Gastrocnemius medialis (tissue), 4 donors: ENCODE measurements at places on chromosomes 2 and 18.

- H3K27me3 ChIP-seq: peaks cover 28% of the 10 kb centered on the region
- H3K4me3 ChIP-seq: peak within 1 kb of the TSS; percentile 59
- DNase-seq: no peak
- no peaks in the 10 kb centered on the region for H3K36me3 ChIP-seq
- no peak within 1 kb of the TSS for H3K27ac ChIP-seq
- H3K4me1 ChIP-seq: no peaks in the 10 kb centered on the region
These were observed at the start of gene TYMS for GRCh38 chr18:657311-658000. Gene TYMS (plus strand): TSS chr18:657653. CDS start chr18:657743, 90 bp downstream.

- H3K4me1 ChIP-seq: no peaks in the 10 kb centered on the region
- H3K36me3 ChIP-seq: no peaks in the 10 kb centered on the region
- H3K27me3 ChIP-seq: no peaks in the 10 kb centered on the region
- no peak for DNase-seq
- H3K27ac ChIP-seq: no peak overlapping the region
These were observed 9.0 kb downstream of the ENOSF1 start for GRCh38 chr18:703213-703967.

- H3K36me3 ChIP-seq: no peaks in the 10 kb centered on the region
- DNase-seq: no peak
These were observed 39.5 kb downstream of the GLI2 start for GRCh38 chr2:120775194-120775593.

DNA sequence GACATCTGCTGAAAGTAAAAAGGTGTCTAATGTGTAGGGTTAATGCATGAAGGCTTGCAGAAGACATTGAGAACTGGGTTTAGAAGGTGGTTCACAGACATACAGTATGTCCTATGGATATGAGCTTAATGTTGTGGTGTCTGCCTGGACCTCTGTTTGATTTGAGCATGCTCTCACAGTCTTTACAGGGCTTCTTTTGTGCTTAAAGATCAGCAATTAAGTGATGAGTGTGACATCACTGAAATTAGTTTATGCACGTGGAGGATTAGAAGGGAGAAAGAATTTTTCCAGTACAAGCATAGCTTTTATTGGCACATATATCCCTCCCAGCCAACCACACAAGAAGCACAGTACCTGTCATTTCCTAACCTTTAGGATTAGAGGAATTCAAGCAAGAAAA, 367.5 kb upstream of the RAB12 start:
- no peaks in the 10 kb centered on the region for H3K4me1 ChIP-seq
- no peak overlapping the region for H3K27ac ChIP-seq
- no peak for DNase-seq

DNA sequence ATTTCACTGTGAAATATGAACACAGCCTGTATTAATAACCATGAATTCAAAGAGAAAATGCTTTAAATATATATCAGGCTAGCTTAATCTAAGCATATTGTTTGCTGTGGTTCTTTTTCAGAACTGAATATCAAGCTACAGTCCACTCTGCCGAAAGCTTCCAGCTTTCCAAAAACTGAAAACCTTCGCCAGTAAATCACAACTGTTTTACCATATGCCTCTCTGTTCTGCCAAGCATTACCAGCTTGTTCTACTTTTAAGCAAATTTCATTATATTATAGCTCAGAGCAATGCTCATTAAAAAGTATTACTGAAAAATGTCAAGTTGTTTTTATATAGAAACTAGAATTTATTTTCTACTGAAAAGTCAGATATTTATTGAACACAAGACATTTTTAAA, 277.4 kb downstream of the NRXN1 start:
- no peaks in the 10 kb centered on the region for H3K4me1 ChIP-seq
- DNase-seq: no peak
- H3K27ac ChIP-seq: no peak overlapping the region
- H3K36me3 ChIP-seq: no peaks in the 10 kb centered on the region

- H3K4me3 ChIP-seq: no peak overlapping the region
- no peak overlapping the region for H3K27ac ChIP-seq
- peaks cover 8% of the 10 kb centered on the region for H3K27me3 ChIP-seq
- DNase-seq: no peak
- H3K36me3 ChIP-seq: no peaks in the 10 kb centered on the region
- H3K4me1 ChIP-seq: no peaks in the 10 kb centered on the region
These were observed 5.9 kb upstream of the GRHL1 start for GRCh38 chr2:9945596-9945995.

- no peaks in the 10 kb centered on the region for H3K36me3 ChIP-seq
- H3K4me1 ChIP-seq: no peaks in the 10 kb centered on the region
- H3K27me3 ChIP-seq: no peaks in the 10 kb centered on the region
- H3K4me3 ChIP-seq: no peak overlapping the region
These were observed 262.9 kb downstream of the RDH14 start for GRCh38 chr2:18297534-18298058.

DNA sequence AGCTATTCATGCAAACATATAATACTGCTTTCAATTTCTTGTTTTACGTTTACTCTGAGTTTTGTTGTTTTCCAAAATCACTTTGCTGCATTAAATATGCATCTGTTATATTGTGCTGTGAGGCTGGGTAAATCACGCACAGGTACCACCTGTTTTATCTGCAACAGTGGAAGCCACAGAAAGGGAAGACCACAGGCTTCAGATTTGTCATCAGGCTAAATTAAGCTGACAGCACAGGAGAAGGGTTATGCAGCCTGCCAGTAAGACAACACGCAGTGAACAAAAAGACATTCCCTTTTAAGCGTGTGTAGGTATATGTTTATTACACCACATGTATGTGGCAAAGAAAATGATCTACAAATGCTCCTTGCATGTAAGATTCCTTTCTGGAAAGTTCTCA, 38.2 kb downstream of the ZNF516 start:
- no peaks in the 10 kb centered on the region for H3K36me3 ChIP-seq
- H3K27ac ChIP-seq: peak overlapping the region; percentile 92
- H3K4me3 ChIP-seq: no peak overlapping the region
- peak; percentile 47 for DNase-seq
- no peaks in the 10 kb centered on the region for H3K27me3 ChIP-seq
- H3K4me1 ChIP-seq: peaks cover 70% of the 10 kb centered on the region

- no peak for DNase-seq
- H3K4me1 ChIP-seq: no peaks in the 10 kb centered on the region
- no peaks in the 10 kb centered on the region for H3K27me3 ChIP-seq
These were observed 16.9 kb upstream of the MREG start for GRCh38 chr2:216030216-216030615.

- H3K27ac ChIP-seq: no peak overlapping the region
- no peak for DNase-seq
- H3K4me1 ChIP-seq: peaks cover 54% of the 10 kb centered on the region
- H3K4me3 ChIP-seq: no peak overlapping the region
- no peaks in the 10 kb centered on the region for H3K36me3 ChIP-seq
- no peaks in the 10 kb centered on the region for H3K27me3 ChIP-seq
These were observed 46.6 kb downstream of the PLCL1 start for GRCh38 chr2:197850882-197851450.

DNA sequence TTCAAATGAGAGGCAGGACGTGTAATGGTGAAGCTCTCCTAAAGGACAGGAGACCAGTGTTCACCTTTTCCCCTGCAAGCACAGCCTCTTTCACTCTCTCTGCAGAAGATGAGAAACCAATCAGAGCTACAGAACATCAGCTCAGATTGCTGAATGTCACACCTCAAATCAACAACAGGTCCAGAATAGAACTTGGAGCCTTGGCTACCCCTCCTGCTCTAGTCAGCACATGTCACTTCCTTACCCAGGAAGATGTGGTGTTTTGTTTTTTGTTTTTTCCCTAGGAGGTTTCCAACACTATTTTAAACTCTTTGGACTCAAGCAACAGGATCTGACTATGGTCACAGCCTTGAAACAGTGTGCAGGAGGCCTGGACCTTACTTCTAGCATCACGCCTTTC, 41.3 kb upstream of the PCBP1 start:
- peaks cover 28% of the 10 kb centered on the region for H3K4me1 ChIP-seq
- no peaks in the 10 kb centered on the region for H3K27me3 ChIP-seq
- no peak overlapping the region for H3K4me3 ChIP-seq
- H3K36me3 ChIP-seq: peaks cover 11% of the 10 kb centered on the region
- DNase-seq: no peak

DNA sequence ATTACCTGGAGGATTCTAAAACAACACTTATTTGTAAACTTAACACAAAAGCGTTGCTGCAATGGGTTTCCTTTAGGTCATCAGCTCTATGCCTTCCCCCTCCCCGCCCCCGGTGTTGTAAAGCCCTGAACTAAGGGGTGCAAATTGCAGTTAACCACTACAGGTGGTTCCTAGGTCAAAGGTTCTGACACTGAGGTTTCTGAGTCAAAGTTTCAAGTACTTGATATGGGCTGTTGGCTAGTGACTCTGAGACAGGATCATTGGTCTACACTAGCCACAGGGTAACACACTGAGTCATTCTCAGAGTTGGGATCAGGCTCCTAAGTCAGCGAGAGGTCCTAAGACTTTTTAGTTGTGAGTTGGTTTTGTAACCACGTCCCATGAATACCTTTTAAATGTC, 15.4 kb downstream of the IL1B start:
- no peaks in the 10 kb centered on the region for H3K27me3 ChIP-seq
- no peak for DNase-seq
- H3K4me1 ChIP-seq: no peaks in the 10 kb centered on the region
- H3K27ac ChIP-seq: no peak overlapping the region
- no peak overlapping the region for H3K4me3 ChIP-seq

DNA sequence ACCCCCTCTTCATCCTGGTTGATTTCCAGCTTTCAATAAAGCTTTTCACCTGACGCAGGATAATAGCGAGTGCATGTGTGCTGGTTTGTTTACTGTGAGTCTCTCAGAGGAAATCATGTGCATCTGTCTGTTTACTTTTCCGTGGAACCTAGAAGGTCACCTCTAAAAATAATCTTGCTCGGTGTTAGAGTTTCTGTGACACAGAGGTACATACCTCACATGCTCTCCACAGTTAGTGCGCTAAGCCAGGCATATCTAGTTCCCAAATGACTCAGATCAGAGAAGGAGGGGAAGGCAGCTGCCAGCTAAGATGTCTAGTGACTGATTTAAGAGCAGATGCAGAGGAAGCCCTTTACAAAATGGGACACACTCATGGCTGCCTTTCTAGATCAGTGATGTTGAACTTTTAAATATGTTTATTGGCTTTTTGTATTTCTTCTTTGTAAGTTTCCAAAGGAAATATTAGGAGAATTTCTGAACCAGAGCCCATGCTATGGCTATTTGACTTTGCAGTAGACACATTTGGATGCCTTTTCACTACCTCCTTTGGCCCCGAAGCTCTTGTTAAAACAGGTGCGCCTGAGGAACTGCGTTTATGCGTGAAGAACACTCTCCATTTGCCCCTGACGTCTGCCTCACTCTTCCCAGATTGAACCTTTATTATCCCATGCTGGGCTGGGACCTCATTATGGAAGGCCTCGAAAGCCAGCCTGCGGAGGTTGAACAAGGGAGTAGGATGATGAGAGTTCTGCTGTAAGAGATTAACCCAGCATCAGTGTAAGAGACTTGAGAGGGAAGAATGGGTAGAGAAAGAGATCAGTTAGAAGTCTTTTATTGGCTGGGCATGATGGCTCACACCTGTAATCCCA, 145.6 kb downstream of the FAM161A start:
- DNase-seq: peak; percentile 86
- peaks cover 32% of the 10 kb centered on the region for H3K4me1 ChIP-seq
- no peak overlapping the region for H3K4me3 ChIP-seq
- no peaks in the 10 kb centered on the region for H3K36me3 ChIP-seq
- no peaks in the 10 kb centered on the region for H3K27me3 ChIP-seq
- peak overlapping the region; percentile 86 for H3K27ac ChIP-seq

DNA sequence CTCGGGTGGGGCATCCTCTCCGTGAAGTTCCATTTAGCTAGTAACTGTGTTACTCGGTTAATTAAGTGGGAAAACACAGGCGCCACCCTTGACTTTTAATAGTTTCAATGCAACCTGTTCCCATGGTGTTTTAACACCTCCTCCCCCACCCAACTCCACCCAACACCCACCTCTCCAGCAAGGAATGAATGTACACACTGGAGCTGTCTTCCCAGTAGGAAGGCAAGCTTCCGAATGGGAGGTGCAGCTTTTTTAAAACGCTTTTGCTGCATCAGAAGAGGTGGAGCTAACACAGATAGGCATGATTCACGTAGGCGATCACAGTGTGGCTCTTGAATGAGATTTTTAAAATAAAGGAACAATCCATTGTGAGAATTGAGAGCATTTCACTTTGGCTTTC, 73.8 kb upstream of the AGAP1 start:
- H3K4me3 ChIP-seq: no peak overlapping the region
- no peaks in the 10 kb centered on the region for H3K4me1 ChIP-seq
- H3K36me3 ChIP-seq: no peaks in the 10 kb centered on the region
- H3K27ac ChIP-seq: no peak overlapping the region
- DNase-seq: no peak

GRCh38 chr18:46010676-46011075, 43.5 kb upstream of the EPG5 start:
- no peaks in the 10 kb centered on the region for H3K27me3 ChIP-seq
- H3K27ac ChIP-seq: no peak overlapping the region
- H3K4me1 ChIP-seq: no peaks in the 10 kb centered on the region
- peak; percentile 23 for DNase-seq
- peaks cover 8% of the 10 kb centered on the region for H3K36me3 ChIP-seq

DNA sequence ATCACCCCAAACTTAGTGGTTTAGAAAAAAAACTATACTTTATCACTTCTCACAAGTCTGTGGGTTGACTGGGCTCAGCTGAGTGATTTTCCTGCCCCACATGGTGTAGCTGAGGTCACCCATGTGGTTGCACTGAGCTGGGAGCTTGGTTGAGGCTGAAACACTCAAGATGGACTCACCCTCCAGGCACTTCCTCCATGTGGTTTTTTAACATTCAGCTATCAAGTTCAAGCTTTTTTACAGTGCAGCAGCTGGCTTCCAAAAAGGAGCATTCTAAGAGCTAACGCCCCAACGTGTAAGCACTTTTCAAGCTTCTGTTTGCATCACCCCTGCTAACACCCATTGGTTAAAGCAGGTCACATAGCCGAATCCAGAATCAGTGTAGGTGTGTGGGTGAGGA, 105.9 kb upstream of the CREB1 start:
- H3K4me1 ChIP-seq: no peaks in the 10 kb centered on the region
- H3K27me3 ChIP-seq: no peaks in the 10 kb centered on the region
- no peaks in the 10 kb centered on the region for H3K36me3 ChIP-seq
- H3K4me3 ChIP-seq: no peak overlapping the region

GRCh38 chr2:101140978-101141655, 10.1 kb downstream of the TBC1D8 start:
- peak overlapping the region; percentile 5 for H3K4me3 ChIP-seq
- peaks cover 55% of the 10 kb centered on the region for H3K4me1 ChIP-seq
- H3K27me3 ChIP-seq: no peaks in the 10 kb centered on the region
- peak overlapping the region; percentile 99 for H3K27ac ChIP-seq
- DNase-seq: no peak

DNA sequence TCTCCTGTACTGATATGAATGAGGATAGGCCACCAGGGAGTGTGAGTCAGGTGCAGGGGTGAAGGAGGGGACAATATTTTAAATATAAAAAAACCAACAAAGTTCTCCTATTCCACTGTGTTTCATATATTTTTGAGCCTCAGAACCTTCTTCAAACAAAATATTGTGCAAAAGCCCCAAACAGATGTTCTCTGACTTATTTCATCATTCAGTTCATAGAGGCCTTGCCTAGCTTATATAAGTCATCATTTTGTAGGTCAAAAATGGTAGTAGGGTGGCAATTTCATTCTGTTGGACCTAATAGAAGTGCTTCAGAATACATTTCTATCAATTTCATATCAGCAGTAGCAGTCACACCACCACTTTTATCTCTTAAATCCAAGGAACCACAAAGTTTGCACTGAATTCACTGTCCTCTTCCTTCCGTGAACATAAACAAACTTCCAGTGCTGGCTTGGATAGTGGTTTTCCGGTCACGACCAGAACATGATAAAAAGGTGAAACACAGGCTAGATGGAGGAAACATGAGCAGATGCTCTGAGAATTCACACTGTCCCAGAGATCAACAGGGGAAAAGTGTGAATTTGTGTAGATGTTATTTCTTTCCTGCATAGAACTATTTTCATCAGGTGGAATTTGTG, 99.1 kb downstream of the EN1 start:
- no peak overlapping the region for H3K4me3 ChIP-seq
- H3K36me3 ChIP-seq: no peaks in the 10 kb centered on the region
- H3K4me1 ChIP-seq: no peaks in the 10 kb centered on the region
- no peak for DNase-seq
